ENCODE measurements at places on chromosomes 7 and 10.

DNA sequence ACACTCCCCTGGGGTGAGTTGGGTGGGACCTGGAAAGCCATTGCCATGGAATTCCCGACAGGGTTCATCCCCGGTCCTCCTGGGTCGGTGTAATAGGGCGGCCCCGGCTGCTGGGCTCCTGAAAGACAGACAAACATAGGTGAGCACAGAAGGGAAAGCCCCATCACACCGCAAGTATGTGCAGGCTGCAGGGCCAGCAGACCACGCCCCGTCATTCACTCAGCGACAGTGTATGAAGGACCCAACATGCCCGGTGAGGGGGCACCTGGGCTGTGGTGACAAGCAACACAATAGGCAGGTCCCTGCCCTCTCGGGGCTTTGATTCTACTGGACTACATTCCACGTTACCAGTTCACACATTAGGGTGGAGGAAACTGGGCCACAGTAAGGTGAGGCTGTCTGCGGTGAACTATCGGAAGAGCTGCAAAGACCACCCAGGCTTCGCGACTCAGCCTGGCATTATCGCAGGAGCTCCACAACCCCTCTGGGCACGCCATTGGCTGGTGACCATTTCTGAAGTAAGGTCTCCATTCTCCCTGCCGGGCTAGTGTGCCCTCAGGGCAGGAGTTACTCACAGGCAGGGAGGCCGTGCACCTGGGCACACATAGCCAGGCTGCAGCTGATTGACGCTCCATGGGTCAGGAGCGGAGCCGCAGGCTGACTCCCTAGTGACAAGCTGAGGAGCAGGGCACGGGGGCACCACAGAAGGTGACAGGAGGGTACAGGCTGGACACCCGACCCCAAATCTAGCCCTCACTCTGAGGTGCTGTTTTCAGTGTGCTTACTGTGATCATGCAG is 99.2 kb downstream of the VOPP1 start:
- no peak for DNase-seq

- DNase-seq, result no peak
Observed at GRCh38 chr10:37269554-37270256, 144.3 kb downstream of the ANKRD30A start.

- DNase-seq, result no peak
Observed at GRCh38 chr7:105876964-105877601, 684 bp upstream of the ATXN7L1 start.

GRCh38 chr10:49268185-49268584 is 30.8 kb upstream of the C10orf71 start:
- DNase-seq, result no peak

GRCh38 chr7:130292682-130293257 is at the start of gene CPA4:
TSS of gene CPA4 (plus strand) at chr7:130293161. CDS start at chr7:130293181, 20 bp downstream.
- no peak for DNase-seq
